ENCODE measurements at places on chromosomes 5 and 9.
A peak's percentile ranks its signal among the peaks of the same experiment; 100 is the strongest.

- DNase-seq = no peak
Measured at GRCh38 chr9:79742110-79742721, 170.5 kb downstream of the TLE4 start.

- no peak for DNase-seq
Measured at GRCh38 chr9:98854266-98854665, 46.8 kb downstream of the GALNT12 start.

DNA sequence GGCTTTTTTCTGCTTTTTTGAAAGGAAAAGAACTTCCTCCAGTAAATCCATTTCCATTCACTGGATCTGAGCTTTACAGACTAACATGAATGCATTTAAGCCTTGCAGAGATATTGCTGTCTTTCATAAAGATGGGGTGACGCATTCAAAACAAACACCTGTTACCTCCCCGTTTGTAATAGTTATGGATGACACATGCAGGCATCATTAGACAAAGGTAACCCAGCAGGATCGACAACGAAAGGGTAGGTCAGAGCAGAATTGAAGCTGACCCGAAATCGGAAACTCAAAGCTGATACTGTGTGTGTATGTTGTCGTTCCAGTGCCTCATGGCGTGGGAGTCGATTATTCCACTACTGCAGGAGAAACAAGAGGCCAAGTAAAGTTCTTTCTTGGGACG, 22.2 kb downstream of the SLC46A2 start:
- no peak for DNase-seq

GRCh38 chr5:38856660-38857059, 10.8 kb downstream of the OSMR start:
- no peak for DNase-seq

- no peak for DNase-seq
Measured at GRCh38 chr5:10446490-10446889, 4.8 kb downstream of the ROPN1L start.

GRCh38 chr9:108645520-108645919, 210.3 kb downstream of the ACTL7B start:
- no peak for DNase-seq

DNA sequence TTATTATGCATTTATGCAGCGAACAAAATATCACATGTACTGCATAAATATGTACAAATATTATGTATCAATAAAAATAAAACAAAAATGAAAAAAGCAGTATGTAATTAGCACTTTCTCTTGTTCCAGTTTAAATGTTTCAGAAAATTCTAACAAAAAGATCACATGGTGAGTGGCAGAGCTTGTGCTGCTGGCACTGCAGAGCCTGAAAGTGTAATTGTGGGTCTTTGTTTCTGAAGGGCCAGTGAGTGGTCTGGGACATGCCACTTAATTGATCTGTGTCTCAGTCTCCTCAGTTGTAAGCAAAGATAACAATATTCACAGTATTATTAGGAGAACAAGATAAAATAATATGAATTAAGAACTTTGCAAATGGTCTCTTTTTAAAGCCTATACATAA, 39.5 kb upstream of the RAI14 start:
- DNase-seq = no peak

GRCh38 chr9:15725953-15726352, 173.1 kb downstream of the CCDC171 start:
- DNase-seq = no peak

GRCh38 chr5:96157077-96157780, 195.6 kb upstream of the ELL2 start:
- DNase-seq = no peak

DNA sequence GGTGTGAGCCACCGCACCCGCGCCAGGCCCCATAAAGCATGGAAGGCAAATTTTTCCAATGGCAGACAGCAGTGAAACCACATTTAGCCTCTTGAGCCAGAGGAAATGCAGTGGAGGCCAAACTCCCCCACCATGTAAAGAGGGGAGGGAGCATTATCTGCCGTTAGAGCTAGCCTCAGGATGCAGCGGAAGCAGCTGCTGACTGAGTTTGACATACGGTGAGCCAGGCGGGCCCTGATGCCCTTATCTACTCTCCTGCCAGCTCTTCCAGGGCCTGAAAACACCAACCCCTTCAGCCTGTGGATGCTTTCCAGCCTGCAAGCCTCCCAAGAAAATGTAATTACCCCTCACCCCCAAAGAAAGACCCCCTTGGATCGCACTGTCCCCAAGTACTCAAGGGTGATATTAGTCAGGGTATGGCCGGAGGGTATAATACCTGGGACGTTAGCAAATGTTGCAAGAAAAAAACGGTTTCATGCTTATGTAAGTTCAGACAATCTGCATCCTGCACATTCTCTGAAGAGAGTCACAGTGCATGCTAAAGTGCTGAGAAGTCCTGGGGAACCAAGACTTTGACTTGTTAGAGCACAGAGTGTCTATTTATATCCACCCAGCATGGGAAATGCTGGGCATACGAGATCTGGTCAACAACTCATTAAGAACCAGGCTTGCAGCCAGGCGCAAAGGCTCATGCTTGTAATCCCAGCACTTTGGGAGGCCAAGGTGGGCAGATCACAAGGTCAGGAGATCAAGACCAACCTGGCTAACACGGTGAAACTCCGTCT, 11.3 kb upstream of the GGTA1 start:
- no peak for DNase-seq

DNA sequence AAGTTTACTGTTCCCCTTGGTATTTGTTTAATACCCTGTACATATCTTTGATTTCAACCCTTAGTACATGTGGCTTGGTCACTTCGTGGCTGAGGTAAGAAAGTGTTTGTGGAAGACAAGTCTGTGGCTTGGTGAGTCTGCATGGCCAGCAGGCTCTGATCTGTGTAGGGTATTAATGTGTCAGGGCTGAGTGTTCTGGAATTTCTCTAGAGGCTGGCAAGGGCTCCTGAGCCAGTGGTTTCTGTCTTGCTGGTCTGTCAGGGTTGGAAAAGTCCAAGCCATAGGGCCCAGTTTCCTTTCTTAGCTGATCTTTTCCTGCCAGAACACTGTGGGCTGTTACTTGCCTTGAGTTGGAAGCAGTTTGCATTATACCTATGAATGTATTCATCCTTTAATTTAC, 48.0 kb upstream of the FBXL7 start:
- DNase-seq = no peak

- no peak for DNase-seq
Measured at GRCh38 chr5:37054391-37054790, 177.8 kb downstream of the NIPBL start.

GRCh38 chr5:150497274-150497988, 10.5 kb upstream of the NDST1 start:
- no peak for DNase-seq

DNA sequence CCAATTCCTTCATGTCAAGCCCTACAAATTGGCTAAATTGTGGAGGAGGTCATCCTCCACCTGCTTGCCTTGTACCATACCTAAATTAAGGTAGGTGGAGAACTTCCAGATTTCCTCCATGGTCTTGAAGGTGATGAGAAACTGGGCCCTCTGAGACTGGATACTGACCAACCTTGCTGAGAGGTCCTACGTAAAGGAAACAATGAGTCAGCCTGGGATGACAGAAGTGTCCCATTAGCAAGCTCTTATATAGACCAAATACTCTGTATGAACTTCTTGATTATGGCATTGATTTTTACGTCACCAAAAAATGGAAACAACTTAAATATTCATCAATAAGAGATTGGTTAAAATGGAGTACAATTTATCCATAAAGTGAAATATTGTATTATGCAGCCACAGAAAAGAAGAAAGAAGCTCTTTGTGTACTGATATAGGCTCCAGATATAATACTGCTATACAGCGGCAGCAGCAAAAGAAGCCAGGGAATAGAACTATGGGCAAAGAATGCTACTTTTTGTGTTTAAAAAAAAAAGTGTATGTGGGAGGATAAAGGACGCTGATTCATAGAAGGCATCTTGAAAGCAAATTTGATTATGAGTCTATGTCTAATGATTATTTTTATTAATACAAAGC, 18.3 kb downstream of the SH3TC2 start:
- no peak for DNase-seq

- no peak for DNase-seq
Measured at GRCh38 chr9:134624137-134624591, 17.4 kb upstream of the COL5A1 start.

GRCh38 chr9:16268067-16268881, 602.2 kb downstream of the BNC2 start:
- no peak for DNase-seq

DNA sequence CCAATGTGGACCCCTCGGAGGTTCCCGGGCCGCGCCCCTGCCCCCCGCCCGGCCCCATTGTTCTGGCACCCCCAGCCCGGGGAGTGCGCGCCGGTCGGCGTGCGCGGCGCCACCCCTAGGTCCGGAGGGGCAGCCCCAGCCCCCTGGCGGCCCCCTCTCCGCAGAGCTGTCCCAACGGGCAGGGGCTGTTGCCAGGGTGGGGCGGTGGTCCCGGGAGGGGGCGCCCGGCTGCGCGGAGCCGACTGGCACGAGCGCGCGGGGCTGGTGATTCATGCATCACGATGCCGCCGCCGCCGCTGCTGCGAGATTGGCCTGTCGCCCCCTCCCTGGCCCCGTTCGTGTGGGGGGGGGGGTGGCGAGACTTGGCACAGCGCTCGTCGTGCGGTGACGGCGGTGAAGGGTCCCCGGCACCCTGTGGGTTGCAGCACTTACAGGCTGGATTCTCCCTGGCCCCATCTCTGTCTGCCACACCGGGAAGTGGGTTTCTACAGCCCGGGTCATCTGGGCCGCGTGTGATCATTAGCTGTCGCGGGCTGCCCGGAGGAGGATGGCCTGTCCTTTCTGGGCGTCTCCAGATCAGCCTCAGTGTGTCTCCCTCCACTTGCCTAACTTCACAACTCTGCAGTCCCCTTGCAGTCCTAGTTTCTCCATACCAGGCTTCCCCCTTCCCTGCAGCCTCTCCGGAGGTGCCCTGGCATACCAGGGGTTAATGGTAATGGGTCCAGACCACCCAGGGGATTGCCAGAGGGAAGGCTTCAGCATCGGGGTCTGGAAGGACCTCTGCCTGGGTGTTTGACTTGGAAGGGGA, 858 bp downstream of the NCS1 start:
- DNase-seq = peak; percentile 56

DNA sequence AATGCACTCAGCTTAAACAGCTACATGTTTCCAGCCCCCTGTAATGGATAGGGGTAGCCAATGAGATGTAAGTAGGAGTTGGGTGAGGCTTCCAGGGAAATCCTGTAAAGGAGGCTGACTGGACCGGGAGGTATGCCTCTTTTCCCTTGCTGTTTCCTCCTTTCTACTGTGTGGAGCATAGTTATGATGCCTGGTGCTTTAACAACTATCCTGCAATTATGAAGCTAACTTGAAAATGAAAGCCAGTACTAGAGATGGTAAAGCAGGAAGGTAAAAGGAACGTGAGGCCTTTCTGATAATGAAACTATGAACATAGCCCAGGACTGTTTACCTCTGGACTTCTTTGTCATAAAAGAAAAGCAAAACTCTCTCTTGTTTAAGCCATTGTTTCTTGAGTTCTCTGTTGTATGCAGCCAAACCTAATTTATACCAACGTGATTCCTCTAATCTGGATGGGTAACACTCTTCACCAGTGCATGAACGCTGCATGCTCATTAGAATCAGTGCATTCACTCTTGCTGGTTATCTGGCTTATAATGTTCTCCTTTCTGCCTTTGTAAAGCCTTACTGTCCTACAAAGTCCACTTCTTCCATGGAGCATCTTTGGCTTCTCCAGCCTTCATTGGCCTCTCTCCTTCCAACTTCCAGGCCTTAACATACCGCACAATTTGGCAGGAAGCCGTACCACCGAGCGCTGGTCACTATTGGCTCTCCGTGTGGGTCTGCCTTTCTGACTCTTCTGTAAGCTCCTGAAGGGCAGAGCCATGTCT, 8.3 kb upstream of the ARHGEF28 start:
- DNase-seq = no peak

DNA sequence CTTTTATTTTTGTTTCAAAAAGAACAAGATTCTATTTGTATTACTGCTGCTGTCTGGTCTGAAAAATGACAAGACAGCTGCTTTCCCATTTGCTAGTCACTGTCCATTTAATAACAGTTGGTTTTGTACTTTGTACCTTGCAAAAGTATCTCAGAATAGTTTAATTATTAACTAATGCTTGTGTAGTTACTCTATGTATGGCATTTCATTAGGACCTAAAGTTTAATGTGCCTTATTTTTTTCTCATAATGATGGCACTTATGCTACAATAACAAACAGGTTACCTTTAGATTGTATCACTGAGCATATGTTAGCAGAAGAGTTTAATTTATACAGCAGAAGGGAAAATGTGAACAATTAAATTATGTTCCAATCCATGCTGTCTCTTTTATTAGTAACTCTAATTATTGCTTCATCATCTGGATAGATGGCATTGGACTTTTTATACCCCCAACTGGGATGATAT, 134.2 kb downstream of the CDH10 start:
- DNase-seq = no peak

DNA sequence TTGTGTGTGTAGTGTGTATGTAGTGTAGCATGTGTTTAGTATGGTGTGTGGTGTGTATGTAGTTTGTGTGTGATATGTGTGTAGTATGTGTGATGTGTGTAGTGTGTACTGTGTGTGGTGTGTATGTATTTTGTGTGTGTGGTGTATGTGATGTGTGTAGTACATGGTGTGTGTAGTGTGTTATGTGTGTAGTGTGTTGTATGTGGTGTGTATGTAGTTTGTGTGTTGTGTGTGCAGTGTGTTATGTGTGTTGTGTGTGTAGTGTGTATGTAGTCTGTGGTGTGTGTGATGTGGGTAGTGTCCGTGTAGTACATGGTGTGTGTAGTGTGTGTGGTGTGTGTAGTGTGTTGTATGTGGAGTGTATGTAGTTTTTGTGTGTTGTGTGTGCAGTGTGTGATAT, 40.0 kb downstream of the SYK start:
- DNase-seq = no peak

DNA sequence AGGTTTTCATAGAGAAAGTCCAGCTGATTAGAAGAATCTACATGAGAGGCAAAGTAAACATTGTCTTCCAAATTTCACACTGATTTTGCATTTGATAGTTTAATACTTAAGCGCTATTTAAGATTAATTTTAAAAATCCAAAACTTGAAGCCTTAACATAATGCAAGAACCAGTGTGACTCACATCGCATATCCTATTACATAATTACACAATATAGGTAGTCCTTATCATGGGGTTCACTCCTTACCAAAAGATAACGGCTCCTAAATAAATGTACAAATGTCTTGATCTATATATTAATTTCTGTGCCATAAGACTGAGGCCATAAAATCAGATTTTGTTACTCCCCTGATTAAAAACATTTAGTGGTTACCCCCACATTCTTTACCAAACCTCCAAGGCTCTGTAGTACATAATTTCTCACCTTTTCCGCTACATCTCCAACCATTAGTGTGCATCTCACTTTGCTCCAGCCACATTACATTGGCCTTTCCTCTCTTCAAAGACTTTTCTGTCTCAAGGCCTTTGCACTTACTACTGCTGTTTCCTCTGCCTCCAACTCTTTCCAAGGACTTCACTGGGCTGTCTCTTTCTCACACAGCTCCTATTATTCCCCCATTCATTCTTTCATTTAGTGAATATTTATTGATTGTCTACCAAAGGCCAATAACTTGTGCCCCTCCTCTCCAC, 1.0 kb downstream of the RIOK2 start:
- DNase-seq = no peak

GRCh38 chr9:26369093-26369492, 523.5 kb downstream of the CAAP1 start:
- DNase-seq = no peak

GRCh38 chr9:132559711-132560110, 22.7 kb upstream of the BARHL1 start:
- DNase-seq = no peak

- DNase-seq = no peak
Measured at GRCh38 chr5:154071799-154072413, 33.1 kb downstream of the MFAP3 start.

GRCh38 chr9:18255158-18255629, 218.8 kb upstream of the ADAMTSL1 start:
- peak; percentile 75 for DNase-seq
